Motor neuron (in vitro differentiated cells): ENCODE measurements at places on chromosomes 5 and 9. TPM values are rescaled to one million over a fixed set of nuclear protein-coding genes. Genes with fewer than 3 reads are reported as not detected.

DNA sequence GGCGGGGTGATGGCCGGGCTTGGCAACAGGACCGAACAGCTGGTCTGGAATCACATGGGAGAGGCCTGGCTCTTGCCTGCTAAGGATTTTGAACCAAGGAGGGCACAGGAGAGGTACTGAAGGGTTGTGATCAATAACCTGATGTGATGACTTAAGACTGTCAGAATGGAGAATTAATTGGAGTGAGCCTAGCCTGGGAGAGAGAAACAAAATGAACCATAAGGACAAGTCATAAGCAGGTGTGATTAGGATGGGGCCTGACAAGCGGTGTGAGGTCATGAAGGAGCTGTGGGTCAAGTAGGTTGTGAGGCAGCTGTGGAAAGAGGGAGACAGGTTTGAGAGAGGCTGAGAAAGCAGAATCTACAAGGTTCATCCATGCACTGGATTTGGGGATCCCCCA is 104.6 kb downstream of the MED10 start:
- no peak for ATAC-seq

GRCh38 chr9:84266087-84266561 is 74.4 kb downstream of the SLC28A3 start:
- peak; percentile 51 for ATAC-seq

DNA sequence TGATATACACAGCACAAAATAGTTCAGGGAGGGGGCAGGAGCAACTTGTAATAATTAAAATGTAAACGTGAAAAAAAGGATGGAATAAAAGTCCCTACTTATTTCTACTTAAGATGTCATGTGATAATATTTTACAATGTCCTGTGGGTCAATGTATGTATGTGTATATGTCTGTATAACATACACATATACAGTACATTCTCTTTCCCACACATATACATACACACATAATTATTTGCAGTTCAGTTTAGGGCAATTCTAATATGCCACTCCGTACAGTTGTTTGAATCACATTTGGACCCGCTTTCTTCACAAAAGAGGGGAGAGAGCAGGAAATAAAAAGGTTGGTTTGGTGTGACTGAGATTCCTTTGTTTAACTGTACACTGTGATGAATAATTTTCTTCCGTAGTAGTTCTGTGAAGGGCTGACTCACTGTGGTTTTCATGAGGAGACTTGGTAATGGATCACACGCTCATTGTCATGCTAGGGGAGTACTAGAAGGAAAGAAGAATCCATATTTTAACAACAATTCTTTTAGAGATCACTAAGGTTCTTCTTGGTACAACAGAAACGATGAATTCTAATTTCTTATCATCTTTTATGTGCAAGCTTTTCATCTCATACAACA is 26.2 kb upstream of the ACOT12 start:
- ATAC-seq = peak; percentile 99

- no peak for ATAC-seq
Observed at GRCh38 chr5:173772384-173773059, 115.6 kb upstream of the CPEB4 start.

SLC46A2 gene
- total RNA-seq = 0.72 and 0.73 TPM in 2 replicates

ACTBL2 gene
- total RNA-seq = 0.19 TPM in 1 of 2 replicates, not detected in the other
